NCI-H2029 (cell line): ENCODE measurements at places on chromosomes 4 and X.

GRCh38 chr4:172554588-172554987 is 614.0 kb upstream of the GALNT7 start:
- DNase-seq = no peak

DNA sequence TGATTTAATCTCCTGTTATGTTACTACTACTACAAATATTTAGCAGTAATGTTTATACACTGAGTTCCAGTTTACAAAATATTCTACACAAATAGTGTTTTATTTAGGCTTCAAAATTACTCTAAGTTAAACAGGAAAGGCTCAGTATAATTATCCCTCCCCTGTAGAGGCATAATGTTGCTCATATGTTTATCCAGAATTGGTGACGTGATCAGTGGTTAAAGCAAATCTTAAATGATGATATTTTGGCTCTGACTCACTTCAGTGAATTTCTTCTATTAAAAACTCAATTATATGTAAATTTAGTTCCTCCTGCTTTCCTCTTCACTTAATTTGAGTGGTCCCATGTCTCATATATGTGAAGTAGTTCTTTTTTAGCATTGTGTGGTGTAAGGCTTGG is 438.5 kb downstream of the ADGRL3 start:
- no peak for DNase-seq

DNA sequence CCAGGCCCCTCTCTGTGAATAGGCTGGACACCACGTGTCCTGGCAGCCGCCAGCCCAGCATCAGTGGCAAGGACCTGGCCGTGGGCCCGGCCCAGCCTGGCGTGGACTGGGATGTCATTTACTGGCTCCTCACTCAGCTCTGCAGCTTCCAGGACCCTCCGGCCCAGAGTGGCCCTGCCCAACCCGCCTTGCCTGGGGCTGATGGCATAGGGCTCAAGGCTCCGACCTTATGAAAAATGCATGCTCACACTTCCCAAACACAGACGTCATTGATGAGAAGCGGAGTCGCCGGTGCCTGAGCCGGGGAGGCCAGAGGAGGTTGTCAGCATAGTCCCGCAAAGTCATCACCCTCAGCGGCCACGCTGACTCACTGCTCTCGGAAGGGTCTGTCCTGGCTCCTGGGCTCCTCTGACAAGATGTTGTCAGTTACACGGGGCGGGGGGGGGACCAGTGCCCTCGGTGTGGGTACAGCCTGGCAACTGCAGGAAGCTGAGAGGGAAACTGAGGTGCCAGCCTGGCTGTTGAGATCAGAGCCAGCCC is 14.3 kb downstream of the CFAP99 start:
- no peak for DNase-seq

DNA sequence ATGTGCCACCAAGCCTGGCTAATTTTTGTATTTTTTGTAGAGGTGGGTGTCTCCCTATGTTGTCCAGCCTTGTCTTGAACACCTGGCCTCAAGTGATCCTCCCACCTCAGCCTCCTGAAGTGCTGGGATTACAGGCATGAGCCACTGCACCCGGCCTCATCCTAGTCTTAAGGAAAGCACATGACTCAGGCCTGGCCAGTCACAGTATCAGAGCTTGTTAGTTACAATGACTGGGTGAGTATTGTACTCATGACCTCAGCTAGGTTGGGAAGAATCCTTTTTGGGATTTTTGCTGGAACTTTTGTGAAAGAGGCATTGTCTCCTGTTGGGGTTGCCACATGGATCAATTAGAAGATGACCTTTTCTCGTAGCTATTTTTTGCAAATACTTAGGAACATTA is 292.8 kb downstream of the RAPGEF2 start:
- no peak for DNase-seq

DNA sequence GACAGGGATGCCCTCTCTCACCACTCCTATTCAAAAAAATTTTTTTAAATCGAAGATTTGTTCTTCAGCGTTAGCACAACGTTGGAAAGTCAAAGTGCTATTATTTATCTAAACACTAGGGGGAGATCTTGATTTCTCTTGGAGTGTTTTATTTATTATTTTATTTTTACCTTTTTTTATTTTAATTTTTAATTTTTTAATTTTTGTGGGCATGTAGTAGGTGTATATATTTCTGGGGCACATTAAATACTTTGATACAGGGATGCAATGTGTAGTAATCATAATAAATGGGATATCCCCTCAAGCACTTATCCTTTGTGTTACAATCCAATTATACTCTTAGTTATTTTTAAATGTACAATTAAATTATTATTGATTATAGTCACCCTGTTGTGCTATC is 37.4 kb upstream of the SLC10A4 start:
- peak; percentile 15 for DNase-seq

DNA sequence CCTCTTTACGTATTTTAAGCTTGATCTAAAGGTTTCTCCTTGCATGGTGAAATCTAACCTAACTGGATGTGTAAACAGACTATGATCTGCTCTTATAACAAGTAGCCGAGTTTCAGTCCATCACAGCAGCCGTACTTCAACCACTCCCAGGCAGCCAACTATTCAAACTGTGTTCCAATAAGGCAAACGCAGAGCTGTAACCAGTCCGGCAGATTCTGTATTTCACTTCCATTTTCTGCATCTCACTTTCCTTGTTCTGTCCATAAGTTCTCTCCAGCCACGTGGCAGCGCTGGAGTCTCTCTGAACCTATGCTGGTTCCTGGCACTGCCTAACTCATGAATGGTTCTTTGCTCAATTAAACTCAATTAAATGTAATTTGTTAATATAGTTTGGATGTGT is 132.6 kb downstream of the FHDC1 start:
- DNase-seq = no peak

DNA sequence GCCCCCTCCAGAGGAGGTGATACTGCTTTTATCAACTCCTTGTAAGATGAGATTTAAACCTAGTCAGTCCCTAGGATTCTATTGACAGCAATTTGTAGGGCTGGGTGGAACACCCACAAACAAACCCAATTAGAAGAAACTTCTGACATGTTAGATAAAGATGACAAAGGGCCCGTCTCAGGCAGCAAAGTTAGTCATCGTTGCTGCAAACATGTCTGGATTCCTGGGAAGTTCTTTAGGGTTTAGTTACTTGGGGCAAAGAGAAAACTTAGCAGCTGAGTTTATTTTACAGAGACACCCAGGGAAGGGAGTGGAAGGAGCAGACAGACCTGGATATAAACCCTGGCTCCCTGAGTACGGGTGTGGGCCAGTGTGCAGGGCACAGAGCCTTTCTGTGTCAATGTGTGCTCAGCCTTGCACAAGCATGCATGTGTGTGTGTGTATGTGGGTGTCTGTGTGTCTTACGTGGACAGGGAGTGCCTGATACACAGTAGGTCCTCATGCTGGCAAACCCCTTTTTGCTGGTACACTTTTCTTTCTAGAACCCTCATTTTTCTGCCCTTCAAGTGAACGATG is 130.0 kb upstream of the STX18 start:
- no peak for DNase-seq

DNA sequence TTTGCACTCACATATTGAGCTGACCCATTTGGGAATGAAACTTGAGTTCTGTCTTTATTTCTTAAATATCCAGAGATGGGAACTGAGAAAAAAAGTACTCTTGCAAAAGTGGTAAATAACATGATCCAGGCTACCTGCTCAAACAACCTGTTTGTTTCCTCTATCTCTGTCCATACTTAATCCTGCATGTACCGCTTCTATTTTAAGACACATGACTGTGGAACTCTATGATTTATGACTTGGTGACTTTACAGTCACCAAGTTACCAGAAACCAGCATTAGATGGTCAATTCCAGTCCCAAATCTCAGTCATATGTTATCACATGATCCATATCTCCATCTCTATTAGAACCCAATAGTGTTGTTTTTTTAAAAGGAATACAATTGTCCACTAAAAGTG is 606.7 kb downstream of the EPHA5 start:
- no peak for DNase-seq

GRCh38 chr4:79535516-79535915 is 127.5 kb upstream of the GK2 start:
- no peak for DNase-seq

GRCh38 chrX:111555406-111555958 is 44.0 kb downstream of the SERTM2 start:
- no peak for DNase-seq

DNA sequence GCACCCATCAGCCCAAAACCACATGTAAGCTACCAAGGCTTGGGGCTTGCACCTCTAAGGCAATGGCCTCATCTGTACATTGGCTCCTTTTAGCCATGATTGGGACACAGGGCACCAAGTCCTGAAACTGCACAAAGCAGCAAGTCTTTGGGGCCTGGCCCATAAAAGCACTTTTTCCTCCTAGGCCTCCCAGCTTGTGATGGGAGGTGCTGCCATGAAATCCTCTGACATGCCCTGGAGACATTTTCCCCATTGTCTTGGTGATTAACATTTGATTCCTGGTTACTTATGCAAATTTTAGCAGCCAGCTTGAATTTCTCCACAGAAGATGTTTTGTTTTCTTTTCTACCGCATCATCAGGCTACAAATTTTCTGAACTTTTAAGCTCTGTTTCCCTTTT is 58.5 kb upstream of the PABPC4L start:
- no peak for DNase-seq

DNA sequence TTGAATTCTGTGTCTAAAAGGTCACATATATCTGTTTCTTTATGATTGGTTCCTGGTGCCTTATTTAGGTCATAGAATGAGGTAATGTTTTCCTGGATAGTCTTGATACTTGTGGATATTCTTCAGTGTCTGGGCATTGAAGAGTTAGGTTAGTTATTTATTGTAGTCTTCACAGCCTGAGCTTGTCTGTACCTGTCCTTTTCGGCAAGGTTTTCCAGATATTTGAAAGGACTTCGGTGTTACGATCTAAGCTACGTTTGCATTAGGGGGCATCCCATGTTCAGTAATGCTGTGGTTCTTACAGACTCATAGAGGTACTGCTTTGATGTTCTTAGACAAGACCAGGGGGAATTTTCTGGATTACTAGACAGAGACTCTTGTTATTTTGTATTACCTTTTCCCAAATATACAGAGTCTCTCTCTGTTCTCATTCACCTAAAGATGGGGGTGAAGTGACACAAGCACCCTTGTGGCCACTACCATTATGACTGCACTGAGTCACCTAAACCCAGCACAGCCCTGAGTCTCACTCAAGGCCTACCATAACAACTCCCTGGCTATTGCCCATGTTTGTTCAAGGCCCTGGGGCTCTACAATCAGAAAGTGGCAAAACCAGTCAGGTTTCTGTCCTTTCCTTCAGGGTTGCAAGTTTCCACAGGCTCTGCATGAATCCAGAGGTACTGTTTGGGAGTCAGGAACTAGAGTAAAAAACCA is 30.1 kb upstream of the CYSLTR1 start:
- DNase-seq = no peak

GRCh38 chr4:56209767-56210166 is 177.5 kb downstream of the AASDH start:
- DNase-seq = no peak

- no peak for DNase-seq
Observed at GRCh38 chr4:187174749-187175148, 451.1 kb upstream of the FAT1 start.

DNA sequence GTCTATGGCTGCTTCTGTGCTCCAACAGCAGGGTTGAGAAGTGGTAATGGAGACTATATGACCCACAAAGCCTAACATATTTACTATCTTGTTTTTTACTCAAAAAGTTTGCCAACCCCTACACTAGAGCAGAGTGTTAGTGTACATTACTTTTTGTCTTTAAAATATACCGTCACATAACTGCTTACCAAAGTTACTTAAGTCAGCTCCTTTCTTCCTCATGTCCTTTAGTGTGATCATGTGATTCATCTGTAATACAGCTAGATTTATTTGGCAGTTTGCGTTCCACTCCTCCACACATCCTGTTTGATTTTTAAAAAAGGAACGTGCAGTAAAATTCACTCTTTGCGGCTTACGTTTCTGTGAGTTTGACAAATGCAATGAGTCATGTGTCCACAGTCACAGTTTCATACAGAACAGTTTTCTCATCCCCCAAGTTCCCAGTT is 162.4 kb upstream of the GPRIN3 start:
- DNase-seq = no peak

GRCh38 chr4:10688022-10688421 is 3.5 kb upstream of the CLNK start:
- no peak for DNase-seq

- no peak for DNase-seq
Observed at GRCh38 chr4:3814053-3814570, 47.9 kb downstream of the ADRA2C start.

DNA sequence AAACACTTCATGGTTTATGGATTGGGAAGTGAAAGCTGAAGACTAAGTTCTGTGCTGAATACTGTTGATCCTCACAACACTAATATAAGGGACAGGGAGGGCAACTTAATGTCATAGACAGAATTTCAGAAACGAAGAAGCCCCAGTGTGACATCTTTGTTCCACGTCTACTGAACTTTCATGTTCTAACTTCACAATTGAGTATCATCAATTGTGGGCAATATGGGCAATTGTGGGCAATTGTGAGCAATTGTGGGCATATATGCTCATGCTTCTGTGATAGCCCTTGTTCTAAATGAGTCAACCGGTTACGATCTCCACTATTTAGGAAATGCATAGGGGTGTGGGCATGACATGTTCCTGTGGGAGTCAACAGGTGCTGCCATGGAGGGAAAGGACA is 33.7 kb downstream of the CYBB start:
- no peak for DNase-seq

- DNase-seq = no peak
Observed at GRCh38 chrX:153406011-153406410, 4.9 kb upstream of the PNMA6E start.

- DNase-seq = no peak
Observed at GRCh38 chrX:3697220-3697684, 16.2 kb downstream of the PRKX start.

GRCh38 chrX:151393514-151393913 is 3.5 kb upstream of the VMA21 start:
- peak; percentile 29 for DNase-seq

DNA sequence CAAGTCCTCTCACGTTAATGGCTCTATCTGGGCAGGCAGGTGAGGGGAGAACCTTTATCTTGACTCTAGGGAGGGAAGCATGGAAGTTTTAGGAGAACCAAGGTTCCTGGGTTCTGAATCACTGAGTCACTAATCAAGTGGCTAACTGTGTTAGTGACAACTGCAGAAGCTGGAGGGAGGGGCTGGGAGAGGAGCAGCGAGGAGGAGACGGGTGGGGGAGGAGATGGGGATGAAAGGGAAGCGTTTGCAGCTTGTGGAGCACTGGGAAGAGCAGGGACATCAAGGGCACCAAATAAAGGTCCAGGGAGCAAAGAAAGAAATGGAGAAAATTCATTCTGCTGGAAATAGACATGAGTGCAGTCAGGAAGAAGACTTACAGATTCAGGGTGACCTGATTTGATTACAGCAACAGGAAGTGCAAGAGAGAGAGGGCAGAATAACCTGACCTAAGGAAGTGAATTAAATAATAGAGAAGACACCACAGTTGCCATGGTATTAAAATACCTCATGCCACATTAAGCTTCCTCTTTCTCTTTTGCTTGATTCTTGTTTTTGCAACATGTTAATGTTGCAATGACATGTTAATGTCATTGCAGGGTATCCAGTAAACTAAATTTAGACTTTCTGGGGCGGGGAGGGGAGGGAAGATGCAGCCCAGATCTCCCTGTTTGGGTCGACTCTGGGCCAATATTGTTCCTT is 4.5 kb upstream of the SETD7 start:
- peak; percentile 31 for DNase-seq

- DNase-seq = no peak
Observed at GRCh38 chr4:185019456-185020292, 1.4 kb downstream of the HELT start.
